ENCODE measurements at places on chromosomes 2 and 18. TPM values are rescaled to one million over a fixed set of nuclear protein-coding genes. Genes with fewer than 3 reads are reported as not detected.

GALNT13 gene
- not detected for total RNA-seq

- no peak for ATAC-seq
Observed at GRCh38 chr2:112787294-112787693, 3.0 kb upstream of the IL1A start.

- no peak for ATAC-seq
Observed at GRCh38 chr2:134780972-134781371, 57.4 kb upstream of the ACMSD start.

RIT2 gene
- not detected for total RNA-seq

BCL11A gene
- 0.90 TPM for total RNA-seq

GRCh38 chr2:235623111-235623510 lies 129.3 kb downstream of the AGAP1 start:
- no peak for ATAC-seq

- no peak for ATAC-seq
Observed at GRCh38 chr2:153451611-153452010, 27.0 kb downstream of the RPRM start.

GRCh38 chr2:141835103-141835502 lies 295.7 kb downstream of the LRP1B start:
- ATAC-seq, result no peak

GRCh38 chr2:126674075-126674744 lies 18.3 kb downstream of the GYPC start:
- ATAC-seq, result no peak

ABCB11 gene
- total RNA-seq, result not detected

DNA sequence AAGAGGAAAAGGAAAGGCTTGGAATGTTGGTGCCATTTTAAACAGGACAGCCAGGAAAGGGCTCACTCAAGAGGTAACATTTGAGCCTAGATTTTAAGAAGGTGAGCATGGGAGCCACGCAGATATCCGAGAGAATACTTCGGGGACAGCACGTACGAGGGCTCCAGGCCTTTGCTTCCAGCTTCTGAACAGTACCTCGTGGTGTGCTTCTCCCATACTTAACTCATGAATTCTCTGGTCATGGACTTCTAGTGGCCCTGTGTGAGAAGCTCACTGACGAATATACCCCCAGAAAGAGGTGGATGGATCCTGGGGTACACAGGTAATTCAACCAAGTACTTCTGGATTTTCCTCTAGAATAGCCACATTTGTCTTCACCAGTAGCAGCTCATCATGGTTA lies 2.7 kb upstream of the VIT start:
- no peak for ATAC-seq

DRC1 gene
- total RNA-seq, result not detected

SCG2 gene
- not detected for total RNA-seq

- ATAC-seq, result no peak
Observed at GRCh38 chr2:69945441-69945840, 16.0 kb downstream of the ASPRV1 start.

GRCh38 chr18:48036226-48036625 lies 105.8 kb upstream of the SMAD2 start:
- no peak for ATAC-seq

SERPINB12 gene
- total RNA-seq, result not detected

- no peak for ATAC-seq
Observed at GRCh38 chr2:108805032-108805431, 18.5 kb downstream of the CCDC138 start.

EFEMP1 gene
- total RNA-seq, result not detected

DNA sequence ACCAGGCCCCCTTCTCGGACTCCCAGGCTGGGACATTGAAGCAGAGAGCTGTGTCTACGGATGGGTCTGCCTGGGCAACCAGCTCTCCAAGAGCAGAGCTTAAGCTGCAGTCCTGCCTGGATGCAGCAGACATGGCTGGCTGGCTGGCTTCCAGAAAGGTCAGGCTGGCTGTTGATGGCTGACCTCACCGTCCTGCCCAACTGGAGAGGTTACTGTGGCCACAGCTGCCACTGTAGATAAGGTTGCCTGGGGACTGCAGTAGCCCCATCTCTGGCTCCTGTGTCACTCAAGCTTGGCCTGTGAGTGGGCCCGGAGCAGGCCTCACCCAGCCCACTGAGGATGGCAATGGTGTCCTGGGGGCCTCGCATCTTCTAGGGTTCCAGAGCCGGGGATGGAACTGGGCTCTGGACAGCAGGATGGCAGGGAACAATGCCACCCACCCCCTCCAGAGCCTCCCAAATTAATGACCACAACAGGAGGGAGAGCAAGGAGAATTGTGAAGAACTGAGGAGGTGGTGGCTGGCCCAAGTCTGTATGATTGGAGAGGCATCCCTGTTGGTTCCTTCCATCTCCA lies 37.0 kb upstream of the FOSL2 start:
- no peak for ATAC-seq

DNA sequence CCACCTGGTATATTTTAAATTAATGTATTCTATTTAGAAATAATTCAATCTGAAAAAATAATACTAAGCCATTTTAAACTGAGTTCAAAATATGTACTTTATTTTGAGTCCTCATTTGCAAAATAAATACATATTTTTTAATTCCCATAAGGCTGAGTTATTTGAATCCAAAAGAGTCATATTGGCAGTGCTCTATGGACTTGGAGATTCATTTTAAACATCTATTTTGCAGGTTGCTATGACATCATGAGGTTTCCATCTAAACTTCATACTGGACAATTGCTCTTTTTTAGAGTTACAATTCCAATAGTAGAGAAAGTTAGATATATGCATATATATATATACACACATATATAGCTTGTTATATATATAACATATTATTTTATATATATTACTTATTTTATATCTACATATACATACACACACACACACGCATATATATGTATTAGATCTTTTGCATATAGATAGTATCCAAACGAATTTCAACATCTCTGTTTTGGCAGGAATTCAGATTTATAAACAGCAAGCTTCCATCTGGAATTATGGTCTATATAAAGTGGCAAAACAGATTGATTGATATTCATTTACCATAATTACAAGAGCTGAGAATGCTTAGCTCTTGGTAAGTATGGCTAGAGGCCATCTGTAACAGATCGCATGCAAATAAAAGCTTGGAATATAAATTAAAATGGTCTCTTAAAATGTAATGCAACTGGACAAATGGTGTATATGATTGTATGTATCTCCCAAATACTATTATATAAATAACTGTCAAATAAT lies 34.9 kb downstream of the NOL4 start:
- ATAC-seq, result no peak

DNA sequence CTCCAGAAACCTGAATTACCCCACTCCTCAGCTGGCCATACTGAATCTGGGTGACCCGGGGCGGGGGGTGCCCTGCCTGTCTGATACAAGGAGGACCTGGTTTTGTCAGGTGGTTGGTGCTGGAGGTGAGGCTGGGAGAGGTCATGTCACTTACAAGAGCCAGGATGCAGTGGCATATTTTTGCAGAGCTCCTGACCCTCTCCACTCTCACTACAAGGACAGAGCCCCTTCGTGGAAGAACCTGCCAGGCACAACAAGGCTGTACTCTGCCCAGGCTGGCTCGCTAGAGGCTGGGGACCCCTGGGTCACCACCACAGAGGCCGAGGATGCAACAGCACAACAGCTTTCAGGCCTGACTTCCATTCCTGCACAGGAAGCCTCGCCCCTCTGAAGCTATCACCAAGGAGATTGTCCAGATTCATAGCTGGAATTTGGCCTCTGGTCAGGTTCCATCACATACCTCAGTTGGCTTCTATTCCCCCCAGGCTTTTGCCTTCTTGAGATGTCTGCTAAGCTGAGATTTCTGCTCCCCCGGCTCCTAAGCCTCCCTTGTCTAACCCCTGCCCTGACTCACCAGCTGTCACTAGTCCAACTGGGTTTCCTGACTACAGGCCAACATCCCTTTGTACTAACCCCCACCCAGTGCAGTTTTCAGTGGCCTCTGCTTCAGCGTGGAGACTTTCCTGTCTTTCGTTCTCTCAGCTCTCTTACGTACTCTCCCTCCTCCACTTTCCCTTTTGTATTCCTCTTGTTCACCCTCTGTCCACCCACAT lies 132.5 kb upstream of the EPAS1 start:
- no peak for ATAC-seq

EPB41L5 gene
- 1.9 TPM for total RNA-seq

DNA sequence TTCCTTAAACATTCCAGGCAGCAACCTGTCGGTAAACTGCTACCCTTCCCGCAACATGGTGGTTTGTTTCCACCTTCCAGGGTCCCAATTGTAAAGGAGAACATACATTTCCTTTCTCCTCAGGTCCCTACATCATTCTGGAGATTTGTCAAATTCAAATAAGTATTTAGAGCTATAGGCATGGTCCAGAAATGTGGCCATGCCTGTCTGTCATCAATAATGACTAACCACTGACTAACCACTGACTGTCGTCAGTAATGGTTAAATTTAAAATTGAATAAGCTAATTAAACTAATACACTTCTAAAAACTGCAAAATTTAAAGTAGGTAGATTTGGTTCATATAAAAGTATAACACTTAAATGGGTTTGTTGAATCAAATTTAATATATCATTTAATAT lies 984.0 kb upstream of the SLC39A10 start:
- ATAC-seq, result no peak

BMP10 gene
- total RNA-seq, result not detected

DNA sequence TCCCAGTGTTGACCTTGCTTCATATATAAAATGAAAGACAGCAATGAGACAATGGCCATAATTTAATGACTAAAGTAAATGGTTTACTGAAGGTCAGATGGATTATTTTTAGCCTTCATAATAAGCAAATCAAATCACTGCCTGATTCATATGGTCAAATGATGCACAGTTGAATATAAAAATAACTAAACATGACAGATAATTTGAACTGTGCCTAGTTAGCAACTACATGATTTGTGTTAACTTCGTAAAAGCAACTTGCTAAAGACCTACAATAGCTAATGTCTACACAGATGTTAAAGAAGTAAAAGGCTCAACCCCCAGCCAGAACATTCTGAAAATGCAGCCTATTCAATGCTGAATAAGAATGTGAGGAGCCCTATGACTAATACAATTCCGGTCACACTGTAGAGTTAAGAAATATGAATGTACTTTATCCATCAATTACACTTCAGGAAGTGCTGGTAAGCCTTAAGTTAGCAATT lies 590.8 kb upstream of the CDH2 start:
- ATAC-seq, result no peak

- ATAC-seq, result no peak
Observed at GRCh38 chr18:48325115-48325665, 84.0 kb downstream of the ZBTB7C start.

- no peak for ATAC-seq
Observed at GRCh38 chr18:80112624-80113248, 3.7 kb downstream of the ADNP2 start.

- ATAC-seq, result no peak
Observed at GRCh38 chr2:10579441-10579840, 110.3 kb downstream of the NOL10 start.

GRCh38 chr2:150811259-150811855 lies 323.9 kb upstream of the RND3 start:
- no peak for ATAC-seq

DNA sequence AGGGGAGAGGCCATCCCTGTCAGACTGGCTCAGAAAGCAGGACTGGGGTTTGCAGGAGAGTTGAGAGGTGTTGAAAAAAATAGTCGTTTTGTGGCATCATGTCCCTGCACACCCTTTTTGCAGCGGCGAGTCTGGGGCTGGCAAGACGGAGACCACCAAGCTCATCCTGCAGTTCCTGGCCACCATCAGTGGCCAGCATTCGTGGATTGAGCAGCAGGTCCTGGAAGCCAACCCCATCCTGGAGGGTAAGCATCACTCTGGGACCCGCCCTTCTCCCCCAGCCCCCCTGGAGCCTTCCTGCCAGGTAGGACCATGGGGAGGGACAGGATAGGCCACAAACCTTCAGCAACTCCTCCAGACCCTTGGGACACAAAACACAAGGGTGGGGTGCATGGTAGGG lies 34.2 kb downstream of the MYO7B start:
- no peak for ATAC-seq

FAM210A gene
- 58.8 TPM for total RNA-seq

- peak; percentile 71 for ATAC-seq
Observed at GRCh38 chr2:37201766-37202165, 5.5 kb downstream of the CEBPZOS start.

DNA sequence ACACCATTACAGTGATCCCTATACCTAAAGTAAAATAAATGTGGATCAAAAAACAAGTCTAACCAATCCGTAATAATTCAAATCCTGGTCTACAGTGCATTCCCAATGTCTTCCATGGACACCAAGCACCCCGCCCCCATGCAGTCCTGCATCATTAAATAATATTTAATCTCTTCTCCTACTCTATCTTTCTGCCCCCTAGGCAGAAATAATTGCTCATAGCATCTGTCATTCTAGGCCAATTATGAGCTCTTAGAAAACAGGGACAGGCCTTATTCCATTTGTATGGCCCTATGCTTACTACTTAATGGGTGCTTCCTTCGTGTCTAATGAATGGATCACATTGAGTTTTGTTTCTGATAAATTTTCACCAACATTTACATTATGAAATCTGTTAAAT lies 66.4 kb downstream of the PAX3 start:
- no peak for ATAC-seq

SGPP2 gene
- total RNA-seq, result 3.0 TPM

GRCh38 chr18:75496151-75496550 lies 68.6 kb upstream of the SMIM21 start:
- ATAC-seq, result no peak

GRCh38 chr2:239727182-239727775 lies 297.9 kb downstream of the NDUFA10 start:
- ATAC-seq, result no peak

ATL2 gene
- total RNA-seq, result 52.8 TPM

C18orf32 gene
- total RNA-seq, result 15.6 TPM

CABYR gene
- 4.7 TPM for total RNA-seq

MOGAT1 gene
- not detected for total RNA-seq

ANKAR gene
- total RNA-seq, result 4.2 TPM

- no peak for ATAC-seq
Observed at GRCh38 chr18:60675801-60676200, 303.2 kb upstream of the MC4R start.

GRCh38 chr2:8882094-8882493 lies 44.7 kb upstream of the KIDINS220 start:
- ATAC-seq, result no peak

BOK gene
- not detected for total RNA-seq

DNA sequence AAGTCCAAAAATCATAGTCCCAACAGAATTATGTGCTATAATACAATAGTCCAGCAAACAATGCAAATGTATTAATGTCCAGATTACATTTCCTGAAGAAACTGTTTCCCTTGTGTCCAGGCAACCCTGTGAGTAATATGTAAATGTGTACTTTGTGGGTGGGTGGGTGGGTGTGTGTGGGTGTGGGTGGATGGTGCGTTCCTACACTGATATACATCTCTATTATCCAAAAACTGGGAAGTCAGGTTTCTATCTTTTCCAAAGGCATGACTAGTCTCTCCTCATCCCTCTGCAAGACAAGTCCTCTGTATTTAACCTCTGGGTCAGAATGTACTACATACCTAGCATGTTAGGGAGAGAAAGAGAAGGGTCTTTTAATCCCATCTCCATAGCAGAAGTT lies 71.6 kb downstream of the LNPK start:
- no peak for ATAC-seq

GBX2 gene
- total RNA-seq, result not detected

NT5DC4 gene
- total RNA-seq, result not detected

Data from activated T-helper 17 cell treated with anti-CD3 and anti-CD28 coated beads, Interleukin-2, amount 50 U/mL, for 72 hours (primary cell).